CD4-positive, CD25-positive, alpha-beta regulatory T cell (primary cell): ENCODE measurements at places on chromosomes 5 and 9.

DNA sequence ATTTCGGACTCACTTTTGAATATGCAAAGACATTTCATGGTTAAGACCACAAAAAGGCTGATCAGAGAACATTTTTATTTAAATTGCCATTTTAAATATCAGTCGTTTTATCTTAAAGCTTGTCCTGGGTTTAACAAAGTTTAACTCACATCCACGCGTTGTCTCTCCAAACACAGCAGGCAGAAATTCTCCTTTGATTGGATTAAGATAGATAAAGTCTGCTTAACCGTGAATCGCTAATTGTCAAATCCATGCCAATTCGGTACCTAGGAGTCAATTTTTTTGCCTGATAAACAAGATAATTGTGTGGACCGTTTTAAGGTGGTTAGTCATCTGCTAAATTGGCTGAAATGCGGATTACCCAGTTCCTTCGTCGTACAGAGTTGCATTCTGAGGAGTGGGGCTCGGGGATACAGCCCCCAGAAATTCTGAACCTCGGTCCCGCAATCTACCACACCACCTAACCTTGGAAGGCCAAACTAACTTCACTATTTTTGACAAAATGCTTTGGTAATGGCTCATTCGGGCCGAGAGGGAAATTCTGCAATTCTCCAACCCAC is 665 bp upstream of the BTF3 start:
- no peak for DNase-seq

DNA sequence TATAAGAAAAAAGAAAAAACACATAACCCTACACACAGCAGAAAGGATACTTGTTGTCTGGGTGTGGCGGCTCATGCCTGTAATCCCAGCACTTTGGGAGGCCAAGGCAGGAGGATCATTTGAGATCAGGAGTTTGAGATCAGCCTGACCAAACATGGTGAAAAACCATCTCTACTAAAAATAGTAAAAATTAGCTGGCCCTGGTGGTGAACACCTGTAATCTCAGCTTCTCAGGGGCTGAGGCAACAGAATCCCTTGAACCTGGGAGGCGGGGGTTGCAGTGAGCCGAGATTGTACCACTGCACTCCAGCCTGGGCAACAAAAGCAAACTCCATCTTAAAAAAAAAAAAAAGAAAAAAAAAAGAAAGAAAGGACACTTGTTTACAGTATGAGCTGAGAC is 147.6 kb upstream of the PITX1 start:
- DNase-seq = no peak

GRCh38 chr9:6715755-6716643 is 41.8 kb upstream of the KDM4C start:
- DNase-seq = peak; percentile 61

DNA sequence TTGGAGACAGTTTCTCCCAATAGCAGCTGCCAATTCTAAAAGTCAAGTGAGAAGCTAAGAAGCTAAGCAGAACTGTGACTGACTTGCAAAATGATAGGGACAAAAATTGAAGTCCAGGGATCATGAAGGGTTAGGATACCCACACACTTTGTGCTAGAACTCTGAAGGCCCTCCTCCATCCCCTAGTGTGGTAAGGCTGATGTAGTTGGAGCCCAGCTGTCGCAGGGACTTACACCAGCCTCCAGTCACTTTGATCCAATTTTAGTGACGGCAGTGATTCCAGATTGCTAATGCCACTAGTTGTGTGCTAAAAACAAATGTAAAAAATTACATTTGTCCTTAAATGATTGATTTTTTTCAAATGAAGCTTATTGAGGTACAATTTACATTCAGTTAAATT is 742.7 kb upstream of the ZNF608 start:
- DNase-seq = no peak

DNA sequence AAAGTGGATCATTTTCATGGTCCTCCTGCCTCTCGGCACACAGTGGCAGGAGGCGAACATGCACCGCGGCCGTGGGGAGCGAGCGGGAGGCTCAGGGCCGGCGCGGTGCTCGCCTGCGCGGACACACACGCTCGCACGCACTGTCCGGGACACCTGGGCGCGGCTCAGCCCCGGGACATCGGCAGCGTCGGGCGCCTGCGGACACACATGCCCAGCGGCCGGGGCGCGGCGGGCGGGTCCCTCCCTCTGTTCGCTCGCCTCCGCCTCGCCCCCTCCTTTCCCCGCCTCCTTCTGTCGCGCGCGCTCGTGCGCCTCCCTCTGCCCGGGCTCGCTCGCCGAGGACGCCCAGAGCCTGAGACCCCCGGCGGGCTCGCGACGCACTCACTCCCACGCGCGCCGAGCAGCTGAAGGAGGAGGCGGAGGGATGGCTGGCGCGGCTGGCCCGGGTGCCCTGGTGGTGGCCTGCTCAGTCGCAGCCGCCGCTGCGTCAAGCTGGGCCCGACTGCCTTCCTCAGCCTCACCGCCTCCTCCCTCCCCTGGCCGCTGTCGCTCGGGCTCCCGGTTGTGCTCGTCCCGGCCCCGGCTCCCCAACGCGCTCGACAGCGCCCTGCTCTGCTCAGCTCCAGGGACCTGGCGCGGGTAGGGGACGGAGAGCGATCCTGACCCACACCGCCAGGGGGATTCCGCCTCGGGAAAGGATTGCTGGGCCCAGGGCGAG is at the start of gene FRMD3:
TSS of gene FRMD3 (minus strand) at position 230 of the 718 bp plus-strand sequence. CDS start at position 60, 170 bp downstream.
- no peak for DNase-seq
